ENCODE measurements at places on chromosomes 6 and 20.

- no peaks in the 10 kb centered on the region for H3K36me3 ChIP-seq
- H3K4me3 ChIP-seq, result no peak overlapping the region
- peak; percentile 44 for DNase-seq
Observed at GRCh38 chr6:170039156-170040114, 251.4 kb downstream of the DLL1 start.

GRCh38 chr6:47674673-47675072 is 23.7 kb upstream of the ADGRF4 start:
- H3K4me1 ChIP-seq, result no peaks in the 10 kb centered on the region
- no peak for DNase-seq
- H3K27ac ChIP-seq, result no peak overlapping the region

DNA sequence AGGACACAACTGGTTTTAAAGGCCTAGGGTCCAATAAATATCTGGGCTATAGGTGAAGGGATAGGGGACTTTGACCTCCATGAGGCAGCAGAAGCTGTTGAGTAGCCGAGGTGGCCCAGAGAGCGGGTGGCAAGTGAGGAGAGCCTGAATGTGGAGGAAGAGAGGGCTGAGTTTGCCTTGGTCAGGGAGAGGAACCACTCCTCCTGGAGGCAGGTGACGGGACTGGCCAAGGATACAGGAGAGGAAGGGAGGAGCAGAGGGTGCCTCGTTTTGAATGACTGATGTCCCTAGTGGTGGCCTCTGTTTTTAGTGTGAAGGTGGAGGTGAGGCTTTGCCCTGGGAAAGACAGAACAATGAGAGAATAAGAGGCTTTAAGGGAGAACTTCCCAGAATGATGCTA is 19.1 kb upstream of the AAR2 start:
- H3K4me1 ChIP-seq, result no peaks in the 10 kb centered on the region
- H3K4me3 ChIP-seq, result no peak overlapping the region

- H3K27ac ChIP-seq, result no peak overlapping the region
- no peaks in the 10 kb centered on the region for H3K36me3 ChIP-seq
- no peaks in the 10 kb centered on the region for H3K27me3 ChIP-seq
- H3K4me1 ChIP-seq, result peaks cover 10% of the 10 kb centered on the region
- no peak for DNase-seq
- no peak overlapping the region for H3K4me3 ChIP-seq
Observed at GRCh38 chr6:14312587-14312986, 195.0 kb downstream of the CD83 start.

DNA sequence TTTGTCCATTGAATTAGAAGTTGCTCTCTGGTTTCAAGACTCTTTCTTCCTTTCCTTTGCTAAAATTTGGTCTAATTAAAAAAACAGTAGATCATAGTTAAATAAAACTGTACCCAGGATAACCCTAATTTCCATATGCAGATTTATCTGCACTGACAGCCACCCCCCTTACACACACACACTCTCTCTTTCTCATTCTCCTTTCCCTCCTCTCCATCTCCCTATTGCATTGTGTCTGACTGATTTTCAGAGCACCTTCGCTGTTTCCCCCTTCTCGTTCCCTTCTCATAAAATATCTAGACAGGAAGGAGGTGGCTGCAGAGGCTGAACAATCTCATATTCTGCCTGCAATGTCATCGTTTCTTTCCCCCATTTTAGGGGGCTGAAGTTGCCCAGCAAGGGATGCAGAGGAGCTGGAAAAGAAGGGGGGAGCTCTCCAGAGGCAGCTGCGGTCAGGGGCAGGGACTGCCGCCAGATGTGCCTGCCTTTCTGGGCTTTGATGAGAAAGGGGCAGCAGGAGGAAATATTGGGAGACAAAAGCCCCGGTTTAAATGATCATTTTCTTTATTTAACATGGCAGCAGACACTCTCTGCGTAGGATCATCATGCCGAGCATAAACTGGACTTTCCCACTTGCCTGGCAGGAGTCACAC is 22.5 kb upstream of the MMS22L start:
- no peak for DNase-seq
- H3K4me1 ChIP-seq, result no peaks in the 10 kb centered on the region
- H3K36me3 ChIP-seq, result no peaks in the 10 kb centered on the region
- no peaks in the 10 kb centered on the region for H3K27me3 ChIP-seq

GRCh38 chr6:39451831-39452230 is 129.3 kb upstream of the KCNK16 start:
- no peaks in the 10 kb centered on the region for H3K27me3 ChIP-seq
- no peak for DNase-seq
- H3K4me3 ChIP-seq, result no peak overlapping the region
- no peak overlapping the region for H3K27ac ChIP-seq
- no peaks in the 10 kb centered on the region for H3K36me3 ChIP-seq

All from tibial artery (tissue), 4 donors.